ENCODE measurements at places on chromosomes 16 and 17.

GRCh38 chr17:14206891-14207290, 29.8 kb downstream of the CDRT15 start:
- DNase-seq, result no peak

- no peak for DNase-seq
Measured at GRCh38 chr17:5598457-5598856, 14.1 kb upstream of the NLRP1 start.

GRCh38 chr17:34236281-34236892, 18.7 kb upstream of the CCL2 start:
- no peak for DNase-seq

- DNase-seq, result peak; percentile 83
Measured at GRCh38 chr17:47810200-47810821, 11.3 kb downstream of the OSBPL7 start.

DNA sequence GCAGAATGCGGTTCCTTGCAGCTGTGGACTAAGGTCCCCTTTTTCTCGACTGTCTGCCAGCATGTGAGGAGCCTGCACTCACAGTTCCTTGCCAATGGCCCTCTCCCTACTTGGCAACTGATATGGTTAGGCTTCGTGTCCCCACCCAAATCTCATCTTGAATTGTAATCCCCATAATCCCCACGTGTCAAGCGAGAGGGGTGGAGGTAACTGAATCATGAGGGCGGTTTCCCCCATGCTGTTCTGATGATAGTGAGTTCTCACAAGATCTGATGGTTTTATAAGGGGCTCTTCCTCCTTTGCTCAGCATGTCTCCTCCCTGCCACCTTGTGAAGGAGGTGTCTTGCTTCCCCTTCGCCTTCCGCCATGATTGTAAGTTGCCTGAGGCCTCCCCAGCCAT, 19.9 kb downstream of the CIAPIN1 start:
- no peak for DNase-seq

DNA sequence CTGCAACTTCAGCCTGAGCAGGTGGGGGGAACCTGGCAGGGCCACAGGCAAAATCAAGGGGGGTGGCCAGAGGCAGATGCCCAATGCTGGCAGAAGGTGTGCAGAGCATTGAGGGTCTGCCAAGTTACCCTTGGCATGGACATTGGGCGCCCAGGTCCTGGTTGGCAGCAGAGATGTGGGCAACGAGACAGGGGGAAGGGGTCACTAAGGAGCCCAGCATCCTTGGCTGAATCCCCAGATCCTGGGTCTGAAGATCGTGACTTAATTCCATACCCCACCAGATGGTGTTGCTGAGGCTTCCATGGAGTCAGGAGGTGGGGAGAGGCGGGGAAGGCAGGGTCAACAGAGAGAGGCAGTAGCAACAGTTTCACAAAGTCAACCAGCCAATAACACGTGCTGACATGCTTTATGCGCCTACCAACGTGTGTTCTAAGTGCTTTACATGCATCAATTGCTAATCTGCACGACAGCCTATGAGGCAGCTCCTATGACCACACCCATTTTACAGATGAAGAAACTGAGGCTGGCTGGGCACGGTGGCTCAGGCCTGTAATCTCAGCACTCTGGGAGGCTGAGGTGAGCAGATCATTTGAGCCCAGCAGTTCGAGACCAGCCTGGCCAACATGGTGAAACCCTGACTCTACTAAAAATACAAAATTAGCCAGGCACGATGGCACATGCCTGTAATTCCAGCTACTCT, 83.3 kb downstream of the GSG1L start:
- no peak for DNase-seq

DNA sequence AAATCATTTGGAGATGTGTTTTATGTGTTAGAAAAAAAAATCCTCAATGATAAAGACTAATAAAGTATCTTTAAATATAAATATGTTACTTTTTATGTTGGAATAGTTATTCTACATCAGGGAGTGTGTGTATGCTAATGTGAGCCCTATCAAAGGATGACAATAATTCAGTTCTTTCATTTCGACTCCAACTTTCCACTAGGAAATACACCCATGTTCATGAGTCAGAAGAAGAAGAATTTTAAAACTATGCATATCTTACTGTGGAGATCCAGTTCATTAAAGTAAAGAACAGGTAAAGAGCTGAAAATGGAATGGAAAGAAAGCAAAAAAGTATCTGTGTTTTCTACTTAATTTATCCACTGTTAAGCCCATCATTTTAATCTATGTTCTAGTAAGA, 399.8 kb downstream of the KCNJ2 start:
- no peak for DNase-seq

GRCh38 chr17:50154604-50155003, 4.1 kb upstream of the PPP1R9B start:
- no peak for DNase-seq

GRCh38 chr16:69089091-69089910, 16.2 kb upstream of the HAS3 start:
- DNase-seq, result no peak

DNA sequence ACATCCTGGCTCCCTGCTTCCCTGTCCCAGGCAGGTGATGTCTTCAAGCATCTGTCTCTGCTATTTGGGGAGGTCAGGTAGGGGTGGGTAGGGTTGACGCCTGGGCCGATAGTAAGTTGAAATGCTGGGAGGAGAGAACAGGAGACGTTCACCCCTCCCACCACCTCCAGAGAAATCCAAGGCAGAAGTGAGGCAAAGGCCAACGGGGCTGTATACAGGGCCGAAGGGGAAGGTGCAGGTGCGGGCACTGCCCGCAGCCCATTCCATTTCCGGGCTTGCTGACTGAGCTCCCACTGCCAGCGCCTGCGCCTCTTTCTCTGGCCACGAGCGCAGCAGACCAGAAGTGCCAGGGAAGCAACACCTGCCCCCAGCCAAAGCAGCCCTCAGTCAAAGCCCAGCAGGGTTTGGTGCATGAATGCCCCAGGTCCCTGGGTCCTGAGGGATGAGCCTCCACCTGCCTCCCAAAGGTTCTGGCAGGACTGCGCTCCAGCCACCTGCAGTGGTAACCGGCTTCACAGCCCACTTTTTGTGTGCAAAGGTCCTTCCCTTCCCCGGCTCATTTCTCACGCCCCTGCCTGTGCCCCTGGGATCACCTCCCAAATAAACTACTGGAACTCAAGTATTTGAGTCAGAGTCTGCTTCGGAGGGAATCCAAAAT, 127.6 kb upstream of the TNRC6C start:
- no peak for DNase-seq

- no peak for DNase-seq
Measured at GRCh38 chr16:82681592-82681991, 54.8 kb downstream of the CDH13 start.

GRCh38 chr17:17824119-17824782, 12.5 kb downstream of the SREBF1 start:
- DNase-seq, result no peak

DNA sequence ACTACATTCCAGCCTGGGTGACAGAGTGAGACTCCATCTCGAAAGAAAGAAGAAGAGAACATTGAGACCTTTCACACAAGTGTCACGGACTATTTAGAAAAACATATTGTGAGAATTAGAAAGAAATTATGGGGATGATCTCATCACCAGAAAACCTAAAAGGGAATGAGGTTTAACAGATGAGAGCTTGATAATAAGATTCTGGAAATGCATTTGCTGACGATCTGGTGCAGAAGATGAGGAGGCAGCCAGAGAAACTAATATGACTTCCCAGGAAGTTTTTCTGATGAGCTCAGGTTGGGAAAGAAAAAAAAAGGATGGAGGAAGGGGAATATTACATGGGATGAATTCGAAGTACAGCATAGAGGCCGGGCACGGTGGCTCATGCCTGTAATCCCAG, 10.8 kb upstream of the APOH start:
- no peak for DNase-seq

DNA sequence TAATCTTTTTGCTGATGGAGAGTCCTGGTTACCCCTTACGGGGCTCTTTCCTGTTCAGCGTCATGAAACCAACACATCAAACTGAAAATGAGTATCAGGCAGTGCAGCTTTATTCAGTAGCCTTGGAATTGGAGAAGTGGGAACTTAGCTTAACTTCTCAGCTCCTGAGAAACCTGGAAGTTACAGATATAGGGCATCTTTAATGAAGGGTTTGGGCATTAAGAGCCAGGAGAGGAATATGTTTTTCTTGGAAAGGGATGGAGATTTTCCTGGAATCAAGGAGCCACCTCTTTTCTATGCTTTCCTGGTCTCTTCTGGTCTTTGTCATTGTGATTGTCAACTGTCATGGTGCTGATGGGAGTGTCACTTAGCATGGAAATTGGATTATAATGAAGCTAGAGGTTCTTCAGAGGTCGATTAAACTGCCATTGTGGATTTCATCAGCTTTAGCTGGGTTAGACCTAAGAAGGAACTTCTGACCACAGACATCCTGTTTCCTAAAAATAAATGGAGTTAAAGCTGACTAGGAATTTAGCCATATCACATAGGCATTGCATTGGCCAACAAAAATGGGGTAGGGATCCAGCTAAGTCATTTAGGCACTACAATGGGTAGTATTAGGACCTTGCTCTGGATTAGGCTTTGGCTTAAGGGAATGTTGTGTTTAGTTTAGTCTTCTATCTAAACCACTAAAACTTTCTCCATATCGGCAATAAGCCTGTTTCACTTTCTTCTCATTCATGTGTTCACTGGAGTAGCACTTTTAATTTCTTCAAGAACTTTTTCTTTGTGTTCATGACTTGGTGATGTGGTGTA, 186.4 kb downstream of the BCAS3 start:
- DNase-seq, result no peak

- DNase-seq, result no peak
Measured at GRCh38 chr17:72838581-72838980, 253.9 kb downstream of the SLC39A11 start.

- DNase-seq, result peak; percentile 92
Measured at GRCh38 chr17:45170931-45171337, 9.3 kb downstream of the HEXIM2 start.

GRCh38 chr16:65965628-65966027, 400.9 kb upstream of the CDH5 start:
- peak; percentile 20 for DNase-seq

DNA sequence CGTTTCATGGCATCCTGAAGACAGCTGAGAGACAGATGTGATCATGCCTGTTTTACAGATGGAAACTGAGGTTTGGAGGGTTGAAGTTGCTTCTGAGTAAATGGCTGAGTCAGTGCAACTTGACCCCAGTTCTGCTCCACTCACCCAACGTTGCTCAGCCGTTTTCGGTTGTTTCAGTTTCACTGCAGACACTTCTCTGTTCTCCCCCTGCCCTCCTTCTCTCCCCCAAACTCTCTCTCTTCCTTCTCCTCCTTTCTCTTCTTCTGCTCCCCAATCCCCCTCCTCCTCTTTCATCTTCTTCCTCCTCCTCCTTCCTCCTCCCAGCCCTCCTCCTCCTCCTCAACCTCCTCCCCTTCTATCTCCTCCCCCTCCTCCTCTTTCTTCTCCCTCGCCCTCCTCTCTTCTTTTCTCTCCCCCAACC, 9.4 kb upstream of the CEP20 start:
- no peak for DNase-seq

- no peak for DNase-seq
Measured at GRCh38 chr17:15273141-15273793, 8.1 kb upstream of the PMP22 start.

- DNase-seq, result no peak
Measured at GRCh38 chr17:5115673-5116651, at the start of gene USP6. USP6 (plus strand) TSS chr17:5116032; CDS start chr17:5130368, 14,336 bp downstream.

DNA sequence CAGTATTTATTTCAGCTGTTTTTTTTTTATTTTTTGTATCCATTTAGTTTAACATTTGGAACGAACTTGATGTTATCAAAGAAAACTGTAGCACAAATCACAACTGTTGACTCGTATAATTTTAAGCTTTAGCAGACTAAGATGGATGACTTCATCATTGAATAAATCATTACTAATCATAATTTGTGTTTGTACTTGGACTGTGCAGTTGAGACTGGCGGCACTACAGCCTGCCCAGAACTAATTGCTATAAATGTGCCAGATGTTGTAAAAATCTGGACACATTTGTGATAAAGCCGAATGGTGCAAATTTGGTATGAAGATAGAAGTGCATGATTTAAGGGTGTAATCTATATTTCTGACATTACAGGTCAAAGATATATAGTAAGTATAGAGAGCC, 897.7 kb upstream of the CDH8 start:
- DNase-seq, result no peak

- peak; percentile 70 for DNase-seq
Measured at GRCh38 chr17:41910701-41911391, 7.9 kb downstream of the ACLY start.

- no peak for DNase-seq
Measured at GRCh38 chr17:45394091-45394490, 38.6 kb downstream of the ARHGAP27 start.

DNA sequence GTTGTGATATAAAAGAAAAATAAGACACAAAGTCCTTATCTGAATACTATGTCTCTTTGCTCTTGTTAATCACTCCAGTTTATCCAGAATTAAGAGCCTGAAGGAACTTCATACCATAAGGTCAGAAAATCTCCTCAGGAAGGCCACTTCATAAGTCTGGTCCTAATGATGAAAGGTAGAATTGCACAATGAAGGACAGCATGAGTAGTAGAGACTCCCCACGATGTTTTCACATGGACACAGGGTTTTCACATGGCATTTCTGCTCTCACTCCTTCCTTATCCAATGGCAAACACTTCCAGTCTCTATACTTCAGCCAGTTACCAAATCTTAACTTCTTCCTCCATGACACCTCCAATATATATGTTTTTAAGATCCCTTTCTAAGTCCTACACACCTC, 10.2 kb upstream of the C17orf78 start:
- no peak for DNase-seq

DNA sequence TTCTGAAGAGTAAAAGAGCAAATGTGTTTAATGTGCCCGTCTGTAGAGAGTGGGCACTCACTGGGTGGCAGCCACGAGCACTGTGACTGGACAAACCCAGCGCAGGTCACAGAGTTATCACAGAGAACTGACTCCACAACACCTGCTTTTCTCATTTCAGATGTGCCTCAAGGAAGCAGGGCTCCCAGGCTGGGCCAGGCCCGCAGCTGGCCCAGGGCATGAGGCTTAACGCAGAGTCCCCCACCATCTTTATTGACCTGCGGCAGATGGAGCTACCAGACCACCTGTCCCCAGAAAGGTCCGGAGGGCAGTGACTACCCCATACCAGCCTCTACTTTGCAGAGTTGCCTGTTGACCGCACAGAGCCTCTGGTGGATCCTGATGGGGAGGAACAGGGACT, 11.9 kb downstream of the DNAAF8 start:
- DNase-seq, result no peak

DNA sequence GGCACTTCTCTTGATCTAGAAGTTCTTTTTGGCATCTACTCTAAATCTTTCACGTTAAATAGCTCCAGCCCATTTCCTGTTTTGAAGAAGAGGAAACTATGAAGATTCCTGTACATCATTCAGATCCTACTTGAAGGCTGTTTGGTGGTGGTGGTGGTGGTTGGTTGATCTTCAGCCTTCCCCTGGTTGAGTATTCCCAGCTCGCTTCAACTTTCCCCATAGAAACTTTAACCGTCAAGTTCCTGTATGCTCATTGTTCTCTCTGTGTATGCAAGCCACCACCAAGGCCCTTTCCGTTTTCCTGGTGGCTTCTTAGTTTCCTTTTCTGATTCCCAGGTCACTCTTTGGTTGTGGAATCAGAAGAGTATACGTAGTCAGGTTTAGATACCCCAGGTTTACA, 3.3 kb downstream of the LRRC46 start:
- DNase-seq, result no peak

- no peak for DNase-seq
Measured at GRCh38 chr17:73541561-73541981, 102.7 kb downstream of the SDK2 start.
